ENCODE measurements at places on chromosomes 2 and 18. TPM values are rescaled to one million over a fixed set of nuclear protein-coding genes. Genes with fewer than 3 reads are reported as not detected.
A peak's percentile ranks its signal among the peaks of the same experiment; 100 is the strongest.

DNA sequence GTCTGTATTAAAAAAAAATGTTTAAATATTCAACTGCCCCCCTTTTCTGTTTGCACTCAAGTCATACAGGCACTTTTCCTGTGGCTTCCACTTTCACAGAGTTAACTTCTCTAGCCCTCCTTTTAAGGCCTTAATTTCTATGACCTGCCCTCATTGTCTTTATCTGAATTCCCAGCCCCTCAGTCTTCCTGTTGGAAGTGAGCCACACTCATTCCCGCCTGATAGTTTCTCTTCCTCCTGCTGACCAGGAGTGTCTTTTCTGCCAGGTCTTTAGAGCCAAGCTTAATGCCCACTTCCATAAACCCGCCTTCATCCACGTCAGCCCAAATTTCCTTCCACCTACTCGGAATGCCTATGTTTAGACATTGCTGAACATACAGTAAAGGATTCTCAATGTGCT lies 10.5 kb downstream of the COPS8 start:
- peaks cover 50% of the 10 kb centered on the region for H3K36me3 ChIP-seq
- H3K27ac ChIP-seq = peak overlapping the region; percentile 76
- H3K27me3 ChIP-seq = no peaks in the 10 kb centered on the region
- peak overlapping the region; percentile 74 for H3K4me3 ChIP-seq
- peaks cover 64% of the 10 kb centered on the region for H3K4me1 ChIP-seq

- no peak overlapping the region for H3K4me3 ChIP-seq
- H3K27ac ChIP-seq = no peak overlapping the region
- H3K36me3 ChIP-seq = no peaks in the 10 kb centered on the region
- DNase-seq = no peak
These were observed 19.4 kb upstream of the KCNF1 start for GRCh38 chr2:10892316-10892715.

DNA sequence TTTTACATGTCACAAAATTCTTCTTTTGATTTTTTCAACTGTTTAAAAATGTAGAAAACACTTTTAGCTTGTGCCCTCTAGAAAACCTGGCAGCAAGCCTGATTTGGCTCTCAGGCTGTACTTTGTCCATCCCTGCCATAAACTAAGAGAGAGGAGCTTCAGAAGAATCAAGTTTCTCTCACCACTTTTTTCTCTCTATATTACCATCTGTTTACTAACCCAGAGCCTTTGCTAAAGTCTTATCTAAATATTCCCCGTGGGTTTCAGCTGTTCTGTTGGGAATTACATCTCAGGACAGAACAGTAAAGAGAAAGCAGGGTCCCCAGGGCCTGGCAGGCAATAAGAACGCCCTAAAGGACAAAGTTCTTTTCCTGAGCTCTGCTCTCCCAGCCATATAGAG lies 409.1 kb upstream of the CRIM1 start:
- H3K27ac ChIP-seq = no peak overlapping the region
- no peaks in the 10 kb centered on the region for H3K4me1 ChIP-seq
- H3K36me3 ChIP-seq = no peaks in the 10 kb centered on the region

Gene TMEM178A
- 0.24 TPM for total RNA-seq

DNA sequence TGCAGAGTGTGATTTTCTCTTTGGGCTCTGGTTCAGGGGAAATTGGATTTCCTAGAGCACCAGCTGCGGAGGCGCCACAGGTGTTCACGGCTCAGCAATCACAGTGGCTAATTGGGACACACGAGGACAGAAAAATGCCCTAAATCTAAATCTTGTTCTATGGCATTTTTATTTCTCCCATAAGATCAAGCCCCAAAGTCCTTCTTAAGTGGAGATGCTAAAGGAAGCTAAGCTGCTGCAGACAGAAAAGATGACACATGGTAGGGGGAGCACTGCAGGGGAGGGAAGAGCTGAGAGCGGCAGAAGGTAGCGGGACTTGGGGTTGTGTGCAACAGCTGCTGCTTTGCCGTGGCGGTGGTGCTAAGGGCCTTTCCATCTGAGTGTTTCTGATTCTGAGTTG lies 280.6 kb downstream of the MYT1L start:
- H3K36me3 ChIP-seq = no peaks in the 10 kb centered on the region
- no peak overlapping the region for H3K27ac ChIP-seq
- DNase-seq = no peak
- no peaks in the 10 kb centered on the region for H3K4me1 ChIP-seq
- no peak overlapping the region for H3K4me3 ChIP-seq
- H3K27me3 ChIP-seq = no peaks in the 10 kb centered on the region

DNA sequence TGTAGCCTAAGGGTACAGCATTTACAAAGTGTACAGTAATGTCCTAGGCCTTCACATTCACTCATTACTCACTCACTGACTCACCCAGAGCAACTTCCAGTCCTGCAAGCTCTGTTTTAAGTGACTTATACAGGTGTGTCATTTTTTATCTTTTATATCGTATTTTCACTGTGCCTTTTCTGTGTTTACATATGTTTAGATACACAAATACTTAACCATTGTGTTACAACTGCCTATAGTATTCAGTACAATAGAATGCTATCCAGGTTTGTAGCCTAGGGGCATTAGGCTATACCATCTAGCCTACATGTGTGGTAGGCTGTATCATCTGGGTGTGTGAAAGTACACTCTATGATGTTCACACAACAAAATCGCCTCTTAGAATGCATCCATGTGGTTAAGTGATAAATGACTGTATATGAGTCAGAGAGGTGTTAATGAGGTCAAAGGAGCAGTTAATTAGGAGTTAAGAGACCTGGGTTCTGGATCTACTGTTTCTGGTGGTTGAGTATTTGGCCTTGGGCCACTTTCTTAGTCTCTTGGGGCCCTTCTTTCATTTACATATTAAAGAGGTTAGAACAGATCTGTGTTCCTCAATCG lies 149.1 kb downstream of the GREB1L start:
- H3K27me3 ChIP-seq = no peaks in the 10 kb centered on the region
- no peaks in the 10 kb centered on the region for H3K36me3 ChIP-seq
- no peak overlapping the region for H3K4me3 ChIP-seq
- DNase-seq = peak; percentile 90
- H3K27ac ChIP-seq = peak overlapping the region; percentile 64
- peaks cover 25% of the 10 kb centered on the region for H3K4me1 ChIP-seq

DNA sequence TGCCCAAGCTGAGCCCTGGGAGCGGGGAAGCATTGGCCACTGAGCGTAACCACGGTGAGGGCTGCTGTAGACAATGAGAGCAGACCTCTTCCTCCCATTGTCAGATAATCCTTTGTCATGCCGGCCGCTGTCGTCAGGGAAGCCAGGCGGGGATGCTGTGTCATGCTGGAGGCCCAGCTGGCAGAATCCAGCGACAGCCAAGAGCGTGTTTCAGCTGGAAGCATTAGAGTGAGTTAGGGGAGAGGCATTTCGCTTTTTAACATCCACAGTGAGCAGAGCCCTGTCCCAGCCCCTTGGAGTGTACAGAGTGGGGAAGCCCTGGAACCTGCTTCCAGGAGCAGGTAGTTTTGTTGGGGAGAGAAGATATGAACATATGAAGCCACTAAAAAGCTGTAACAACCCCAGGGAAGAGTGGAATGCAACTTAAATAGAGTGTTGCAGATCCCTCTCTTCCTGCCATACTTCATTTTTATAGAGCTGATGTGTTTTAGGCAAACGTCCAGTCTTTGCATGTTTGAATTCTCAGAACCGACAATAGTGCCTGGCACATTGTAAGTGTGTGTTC lies 7.0 kb downstream of the CTIF start:
- peak overlapping the region; percentile 97 for H3K27ac ChIP-seq
- DNase-seq = peak; percentile 83
- H3K4me3 ChIP-seq = peak overlapping the region; percentile 82
- peaks cover 24% of the 10 kb centered on the region for H3K36me3 ChIP-seq
- peaks cover 96% of the 10 kb centered on the region for H3K4me1 ChIP-seq

DNA sequence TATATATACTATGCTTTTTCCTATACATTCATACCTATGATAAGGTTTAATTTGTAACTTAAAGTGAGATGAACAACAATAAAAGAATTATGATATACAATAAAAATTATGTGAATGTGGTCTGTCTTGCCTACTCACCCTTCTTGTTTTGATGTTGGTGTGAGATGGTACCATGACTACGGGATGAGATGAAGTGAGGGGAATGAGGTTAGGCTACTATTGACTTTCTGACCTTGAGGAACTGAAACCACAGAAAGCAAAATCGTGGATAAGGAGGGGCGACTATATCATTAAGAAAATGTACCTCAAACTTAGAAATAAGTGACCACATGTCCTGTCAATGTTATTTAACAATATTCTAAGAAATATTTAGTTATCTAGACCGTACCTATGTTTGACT lies 103.9 kb upstream of the PPP1CB start:
- no peaks in the 10 kb centered on the region for H3K27me3 ChIP-seq
- peaks cover 50% of the 10 kb centered on the region for H3K4me1 ChIP-seq
- DNase-seq = no peak

All from HFFc6 (cell line).